Amygdala (tissue), 56 donors: ENCODE measurements at places on chromosomes 3 and 15.

- DNase-seq: no peak
Measured at GRCh38 chr3:62041681-62042080, 331.7 kb downstream of the FEZF2 start.

DNA sequence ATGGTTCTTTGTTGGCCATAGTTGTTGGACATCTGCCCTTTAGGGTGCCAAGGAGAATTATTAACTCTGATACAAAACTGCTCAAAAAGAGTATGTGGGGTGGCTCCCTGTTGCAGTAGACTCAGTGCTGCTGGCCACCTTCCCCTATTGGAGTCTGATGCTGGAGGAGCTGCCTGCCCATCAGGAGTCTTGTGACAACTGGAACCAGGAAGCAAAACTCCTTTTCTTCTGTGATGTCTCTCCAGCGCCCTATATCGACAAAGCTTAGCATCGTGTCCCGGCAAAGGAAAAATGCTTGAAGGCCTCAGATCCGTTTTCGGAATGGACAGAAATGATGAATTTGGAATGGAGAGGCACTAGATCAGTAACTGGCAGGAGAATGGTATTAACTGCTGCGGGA, 23.5 kb downstream of the PAK2 start:
- no peak for DNase-seq

GRCh38 chr3:172596394-172596706, 73.1 kb upstream of the TNFSF10 start:
- no peak for DNase-seq

DNA sequence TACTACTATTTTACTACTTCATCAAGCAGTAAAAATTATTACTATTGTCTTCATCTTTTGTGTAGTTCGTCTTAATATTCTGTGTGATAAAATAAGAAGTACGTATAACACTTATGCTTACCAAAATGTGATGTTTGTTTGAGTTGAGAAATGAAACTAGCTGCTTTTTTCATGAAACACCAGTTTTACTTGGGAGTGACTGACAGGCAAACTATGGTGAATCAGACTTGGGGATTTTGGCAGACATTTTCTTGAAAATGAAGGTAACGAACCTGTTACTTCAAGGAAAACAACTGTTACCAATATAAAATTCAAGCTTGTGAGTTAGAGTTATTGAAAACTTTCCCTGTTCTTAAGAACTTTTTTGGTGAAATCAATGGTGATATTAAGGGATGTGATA, 10.3 kb downstream of the U2SURP start:
- DNase-seq: no peak

DNA sequence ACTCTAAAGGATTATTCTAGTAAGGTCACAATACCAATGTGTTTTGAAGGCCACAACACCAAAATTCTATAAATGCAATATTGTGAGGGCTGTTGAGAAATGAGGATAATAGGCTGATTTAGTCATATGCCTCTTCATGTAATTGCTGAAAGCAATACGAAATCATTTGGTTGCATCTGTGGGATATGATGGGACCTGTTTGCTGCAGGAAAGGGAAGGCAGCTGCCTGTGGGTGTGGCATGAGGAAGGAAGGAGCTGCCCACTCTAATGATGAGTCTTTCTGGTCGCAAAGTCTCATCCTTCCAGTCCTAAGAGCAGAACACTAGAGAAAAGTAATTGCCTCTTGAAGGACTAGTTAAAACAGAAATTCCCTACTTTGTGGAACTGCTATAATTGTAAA, 245.3 kb upstream of the ZPLD1 start:
- DNase-seq: no peak

DNA sequence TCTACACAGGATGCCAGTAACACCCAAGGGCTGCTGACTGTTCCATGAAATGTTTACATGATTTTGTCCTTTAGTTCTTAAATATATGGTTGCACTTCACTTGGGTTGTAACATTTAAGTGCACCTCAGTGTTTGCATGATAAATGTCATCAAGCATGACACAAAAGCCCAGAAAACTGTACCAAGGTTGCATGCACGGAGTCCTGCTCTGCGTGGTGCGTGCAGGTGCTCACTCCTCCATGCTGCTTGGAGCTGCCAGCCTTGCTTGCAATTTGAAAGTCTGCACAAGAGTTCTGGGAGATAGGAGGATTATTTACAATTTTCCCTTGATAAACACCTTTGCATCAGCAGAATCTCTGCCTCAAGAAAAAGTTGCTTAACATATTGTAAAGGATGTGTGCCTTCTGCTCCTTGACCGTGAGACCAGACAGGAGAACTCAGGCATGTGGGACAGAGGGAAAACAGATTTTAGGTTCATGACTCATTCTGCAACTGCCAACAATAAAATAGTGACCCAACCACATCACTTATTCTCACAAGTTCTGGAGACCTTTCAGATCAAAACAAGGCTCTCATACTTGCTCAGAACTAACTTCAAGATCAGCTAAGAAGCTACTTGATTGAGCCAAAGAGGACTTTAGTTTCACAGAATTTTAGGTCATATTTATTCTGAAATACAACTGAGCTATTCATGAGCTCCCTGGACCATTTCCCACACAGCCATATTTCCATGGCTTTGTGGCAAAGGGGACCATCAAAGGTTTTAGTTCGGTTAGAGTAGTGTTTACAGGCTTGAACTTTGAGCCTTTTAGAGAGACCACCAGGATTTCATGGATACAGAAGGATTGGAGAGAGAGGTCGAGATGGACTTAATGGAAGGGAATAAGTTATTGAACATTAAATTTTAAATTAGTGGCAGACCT, 128.4 kb upstream of the ZBED2 start:
- DNase-seq: no peak

DNA sequence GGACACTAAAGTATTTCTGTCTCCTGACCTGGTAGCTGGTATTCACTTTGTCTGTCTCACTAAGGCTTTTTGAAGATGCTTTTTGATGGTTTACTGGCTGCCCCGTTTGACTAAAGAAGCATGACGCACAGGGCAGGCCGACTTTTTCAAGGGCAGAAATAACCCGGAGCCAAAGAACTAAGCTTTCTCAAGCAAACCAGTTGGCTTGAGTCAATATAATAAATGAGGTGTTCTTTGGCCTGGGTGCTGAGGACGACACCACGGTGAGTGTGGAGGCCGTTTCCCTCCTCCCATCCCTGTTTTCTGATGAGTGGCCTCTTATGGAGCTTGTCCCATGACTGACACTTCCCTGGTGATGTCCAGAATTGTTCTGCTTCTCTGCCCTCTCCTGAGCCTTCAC, 220.9 kb downstream of the ITPR1 start:
- no peak for DNase-seq

- no peak for DNase-seq
Measured at GRCh38 chr3:69370901-69371301, 15.0 kb downstream of the FRMD4B start.

DNA sequence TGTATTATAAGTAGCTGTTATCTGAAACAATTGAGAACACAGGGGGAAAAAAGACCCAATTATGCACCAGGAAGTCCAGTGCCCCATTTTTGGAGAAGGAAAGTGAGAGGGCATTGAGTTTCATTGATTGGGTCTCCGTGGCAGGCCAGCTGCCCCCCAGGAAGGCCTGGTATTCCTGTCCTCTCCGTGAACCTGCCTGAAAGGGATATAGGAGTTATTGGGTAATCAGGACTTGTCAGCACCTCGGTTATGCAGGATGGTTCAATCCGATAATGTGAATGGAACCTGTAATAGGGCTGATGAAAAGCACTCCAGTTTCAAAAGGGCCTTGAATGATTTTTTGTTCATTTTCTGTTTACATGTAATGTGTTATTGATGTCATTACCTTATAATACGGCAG, 122.0 kb upstream of the RARB start:
- no peak for DNase-seq

DNA sequence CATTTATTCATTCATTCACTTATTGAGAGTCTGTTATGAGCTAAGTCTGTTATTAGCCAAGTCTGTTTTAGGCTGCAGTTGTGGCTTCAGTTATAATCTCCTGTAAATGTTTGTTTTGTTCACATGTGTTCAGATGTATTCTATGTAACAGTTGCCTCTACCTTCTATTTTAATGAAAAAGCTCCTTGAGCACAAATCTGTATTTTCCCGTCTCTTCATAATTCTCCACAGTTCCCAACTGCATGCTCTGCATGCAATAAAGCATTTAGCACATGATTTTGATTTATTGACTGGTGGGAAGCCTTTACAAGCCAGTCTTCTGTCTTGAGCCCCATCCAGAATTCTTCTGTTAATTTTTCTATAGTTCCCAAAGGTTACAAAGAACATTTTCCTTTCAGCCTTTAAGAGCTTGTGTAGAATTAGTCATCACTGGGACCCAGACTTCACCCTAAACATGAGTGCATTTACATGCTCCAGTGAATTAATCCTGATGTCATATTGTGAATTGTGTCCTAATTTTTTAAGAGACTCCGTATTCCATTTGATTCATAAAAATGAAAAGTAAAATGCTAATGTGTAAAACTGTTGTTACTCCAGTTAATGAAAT, 122.3 kb upstream of the NR2E3 start:
- no peak for DNase-seq

GRCh38 chr15:29668120-29668602, 154.1 kb downstream of the TJP1 start:
- peak; percentile 53 for DNase-seq

GRCh38 chr3:54066253-54066652, 56.1 kb upstream of the CACNA2D3 start:
- DNase-seq: no peak

- DNase-seq: no peak
Measured at GRCh38 chr3:136412307-136412706, 162.2 kb downstream of the PCCB start.

DNA sequence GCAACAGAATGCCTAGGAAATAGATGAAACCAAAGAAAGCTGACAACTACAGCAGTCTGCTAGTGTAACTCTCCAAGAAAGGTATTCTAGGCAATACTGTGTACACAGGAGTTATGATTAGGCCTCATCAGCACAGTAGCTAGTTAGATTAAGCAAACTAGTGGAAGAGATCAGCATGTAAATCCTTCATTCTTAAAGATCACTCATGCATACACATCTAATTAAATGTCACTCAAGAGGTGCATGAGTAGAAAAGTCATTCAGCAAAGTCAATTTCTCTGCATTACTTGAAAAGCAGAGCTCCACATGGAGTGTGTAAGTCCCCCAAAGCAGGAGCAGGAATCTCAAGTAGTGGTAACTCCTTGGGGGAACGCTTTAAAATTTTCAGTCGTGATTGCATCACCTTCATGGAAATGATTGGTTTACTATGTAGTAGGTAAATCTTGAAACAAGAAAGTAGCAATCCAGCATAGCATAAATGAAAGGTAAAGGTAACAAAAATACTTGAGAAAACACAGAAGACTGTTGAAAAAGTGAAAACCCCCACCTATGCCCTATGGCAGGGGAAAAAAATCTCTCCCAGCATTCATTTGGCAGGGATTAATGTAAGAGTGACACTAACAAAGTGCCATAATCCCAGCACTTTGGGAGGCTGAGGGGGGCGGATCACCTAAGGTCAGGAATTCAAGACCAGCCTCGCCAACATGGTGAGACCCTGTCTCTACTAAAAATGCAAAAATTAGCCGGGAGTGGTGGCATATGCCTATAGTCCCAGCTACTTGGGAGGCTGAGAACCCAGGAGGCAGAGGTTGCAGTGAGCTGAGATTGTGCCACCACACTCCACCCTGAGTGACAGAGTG, 29.4 kb upstream of the PPIB start:
- no peak for DNase-seq

DNA sequence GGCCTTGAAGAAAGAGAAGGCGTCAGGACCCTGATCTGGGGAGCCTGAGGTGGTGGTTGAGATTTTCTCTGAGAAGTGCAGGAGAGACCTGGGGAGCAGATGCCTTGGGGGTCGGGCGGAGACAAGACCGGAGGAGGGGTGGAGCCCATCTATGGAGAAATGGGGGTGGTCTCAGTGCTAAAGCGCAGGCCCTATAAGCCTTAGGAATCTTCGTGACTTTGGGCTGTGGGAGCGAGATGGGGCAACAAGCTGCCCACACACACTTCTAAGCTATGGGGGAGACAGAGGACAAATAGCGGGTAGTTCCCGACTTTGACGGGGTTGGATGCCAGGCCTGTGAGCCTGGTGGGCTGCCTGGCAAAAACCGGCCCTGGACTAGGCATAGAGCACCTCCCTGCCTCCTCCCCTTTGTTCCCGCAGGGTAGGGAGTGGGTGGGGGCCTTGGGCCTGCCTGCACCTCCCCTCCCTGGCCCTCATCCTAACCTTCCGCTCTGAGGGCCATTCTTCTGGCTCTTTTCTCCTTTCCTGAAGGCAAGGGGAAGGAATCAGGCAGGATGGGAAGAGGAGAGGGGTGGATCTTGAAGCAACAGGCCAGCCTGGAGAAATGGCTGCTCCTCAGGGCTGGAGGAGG, 880 bp downstream of the NISCH start:
- no peak for DNase-seq
